ENCODE measurements at places on chromosomes 12 and 14.

- DNase-seq, result no peak
These were observed 8.4 kb downstream of the RNU4-2 start for GRCh38 chr12:120283318-120283717.

DNA sequence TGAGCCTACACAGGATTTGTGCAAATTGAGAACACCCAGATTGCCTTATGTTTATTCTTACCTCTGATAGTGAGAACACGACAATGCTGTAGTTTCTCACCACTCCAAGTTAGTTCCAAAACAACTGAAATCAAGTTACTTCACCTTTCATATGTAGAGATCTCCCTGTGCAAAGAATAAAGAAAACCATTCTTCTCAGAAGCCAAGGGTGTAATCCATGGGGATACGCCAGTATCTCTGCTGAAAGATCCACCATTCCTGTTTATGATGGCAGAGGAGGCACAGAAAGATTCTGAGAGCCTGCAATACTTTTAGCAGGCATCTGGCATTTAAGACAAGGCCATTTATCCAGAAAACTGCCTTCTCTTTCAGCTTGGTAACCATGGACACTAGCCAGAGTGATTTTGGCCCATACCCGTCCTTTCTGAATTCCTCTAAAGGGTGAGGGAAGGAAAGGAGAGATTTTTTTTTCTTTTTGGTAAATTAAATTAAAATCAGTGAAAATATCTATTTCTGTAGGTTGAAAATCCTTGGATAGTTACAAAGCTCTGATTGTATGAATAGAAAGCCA lies 355.4 kb upstream of the FAR2 start:
- no peak for DNase-seq

GRCh38 chr12:22577667-22578066 lies 33.3 kb upstream of the C2CD5 start:
- no peak for DNase-seq

DNA sequence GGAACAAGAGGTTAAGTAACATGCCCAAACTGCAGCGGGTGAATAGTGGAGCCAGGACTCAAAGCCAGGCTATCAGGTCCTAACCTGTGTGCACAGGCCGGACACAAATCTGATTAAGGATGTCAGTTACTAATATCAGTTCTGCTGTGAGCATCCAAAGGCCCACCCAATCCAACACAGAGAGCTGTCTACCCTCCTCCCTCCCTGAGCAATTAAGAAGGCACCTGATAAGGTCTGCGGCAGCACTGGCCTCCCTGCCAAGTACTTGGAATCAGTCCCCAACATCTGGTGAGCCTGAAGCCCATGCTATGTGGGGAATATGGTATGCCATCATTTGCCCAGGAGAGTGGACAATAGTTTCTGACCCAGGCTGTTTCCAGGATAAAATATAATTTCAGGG lies 3.9 kb downstream of the HEBP1 start:
- DNase-seq, result no peak

GRCh38 chr14:58912799-58913432 lies 275.2 kb downstream of the DACT1 start:
- no peak for DNase-seq

GRCh38 chr12:22334410-22335100 lies at the start of gene ST8SIA1:
ST8SIA1 (minus strand) TSS chr12:22334707; CDS start chr12:22334232, 475 bp downstream.
- DNase-seq, result no peak

DNA sequence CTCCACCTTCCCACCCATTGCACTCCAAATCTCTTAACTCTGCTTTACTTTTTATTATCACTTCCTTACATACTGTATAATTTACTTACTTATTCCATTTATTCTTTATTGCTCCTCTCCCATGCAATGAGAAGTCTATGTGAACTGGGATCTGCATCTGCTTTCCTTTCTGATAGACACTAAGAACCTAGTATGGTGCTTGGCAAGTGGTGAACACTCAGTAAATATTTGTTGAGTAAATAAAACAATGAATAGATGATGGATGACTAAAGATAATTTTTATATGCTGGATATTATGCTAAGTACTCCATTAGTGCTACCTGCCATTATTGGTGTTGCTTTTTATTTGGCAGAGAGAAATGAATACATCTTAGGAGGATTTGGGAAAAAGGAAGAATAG lies 151.0 kb downstream of the TPH2 start:
- DNase-seq, result no peak

- peak; percentile 12 for DNase-seq
These were observed 12.2 kb downstream of the RPS6KA5 start for GRCh38 chr14:91048265-91048664.

- no peak for DNase-seq
These were observed 24.4 kb downstream of the DHRS2 start for GRCh38 chr14:23660290-23661226.

DNA sequence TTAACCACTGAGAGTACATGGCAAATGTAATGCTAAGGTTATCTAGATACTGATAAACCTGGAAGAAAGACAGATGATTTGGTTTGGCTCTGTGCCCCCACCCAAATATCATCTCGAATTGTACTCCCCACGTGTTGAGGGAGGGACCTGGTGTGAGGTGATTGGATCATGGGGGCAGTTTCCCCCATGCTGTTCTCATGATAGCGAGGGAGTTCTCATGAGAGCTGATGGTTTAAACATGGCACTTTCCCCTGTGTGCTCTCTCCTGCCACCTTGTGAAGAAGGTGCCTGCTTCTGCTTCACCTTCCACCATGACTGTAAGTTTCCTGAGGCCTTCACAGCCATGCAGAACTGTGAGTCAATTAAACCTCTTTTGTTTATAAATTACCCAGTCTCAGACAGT lies 14.2 kb downstream of the NOXRED1 start:
- DNase-seq, result peak; percentile 5

DNA sequence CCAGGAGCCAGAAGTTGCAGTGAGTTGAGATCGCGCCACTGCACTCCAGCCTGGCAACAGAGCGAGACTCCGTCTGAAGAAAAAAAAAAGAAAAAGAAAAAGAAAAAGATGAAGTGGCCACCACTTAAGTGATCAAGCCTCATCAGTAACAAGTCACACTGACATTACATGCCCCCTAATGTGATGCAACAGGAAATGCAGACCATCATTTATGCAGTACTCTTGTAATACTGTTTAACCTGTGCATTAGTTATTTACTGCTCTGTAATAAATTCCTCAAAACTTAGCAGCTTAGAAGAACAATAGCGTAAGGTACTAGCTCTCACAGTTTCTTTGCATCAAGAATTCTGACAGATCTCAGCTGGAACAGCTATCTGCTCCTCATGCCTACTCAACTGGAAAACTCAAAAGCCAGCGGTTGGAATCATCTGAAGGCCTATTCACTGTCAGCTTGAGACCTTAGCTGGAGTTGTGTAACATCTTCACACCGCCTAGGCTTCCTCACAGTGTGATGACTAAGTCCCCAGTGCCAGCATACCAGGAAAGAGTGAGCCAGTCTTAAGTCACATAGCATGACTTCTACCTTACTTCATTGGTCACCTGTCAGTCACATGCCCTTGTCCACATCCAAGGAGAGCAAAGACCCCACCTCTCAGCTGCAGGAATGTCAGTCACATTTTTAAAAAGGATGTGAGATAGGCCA lies 31.5 kb downstream of the EPS8 start:
- no peak for DNase-seq

DNA sequence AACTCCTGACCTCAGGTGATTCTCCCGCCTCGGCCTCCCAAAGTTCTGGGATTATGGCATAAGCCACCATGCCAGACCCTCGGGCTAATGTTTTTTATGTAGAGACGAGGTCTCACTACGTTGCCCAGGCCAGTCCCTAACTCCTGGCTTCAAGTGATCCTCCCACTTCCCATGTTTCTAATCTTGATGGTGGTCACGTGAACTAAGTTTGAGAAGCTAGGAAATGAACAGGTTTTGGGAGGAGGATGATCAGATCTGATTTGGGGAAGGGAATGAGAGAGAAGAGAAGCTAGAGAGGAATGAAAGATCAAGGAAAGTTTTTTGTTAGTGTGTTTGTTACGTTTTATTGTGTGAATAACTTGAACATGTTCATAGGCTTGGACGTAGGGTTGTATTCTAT lies 17.2 kb upstream of the SINHCAF start:
- no peak for DNase-seq

DNA sequence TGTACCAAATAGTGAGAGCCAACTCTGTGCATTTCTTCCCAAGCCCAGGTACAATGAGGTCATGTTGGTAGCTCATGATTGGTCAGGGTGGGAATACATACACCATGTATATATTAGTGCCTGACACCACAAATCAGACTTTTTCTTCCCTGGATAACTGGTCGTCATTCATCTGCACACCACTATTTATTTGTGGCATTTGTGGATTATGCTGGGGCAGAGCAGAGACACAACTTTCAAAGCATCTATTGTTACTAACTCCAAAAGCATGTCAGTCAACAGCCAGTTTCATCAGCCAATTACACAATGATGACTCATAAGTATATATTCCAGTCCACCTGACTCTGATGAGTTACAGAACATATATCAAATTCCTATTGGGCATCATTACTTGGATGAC lies 181.7 kb downstream of the ADAMTS20 start:
- no peak for DNase-seq

DNA sequence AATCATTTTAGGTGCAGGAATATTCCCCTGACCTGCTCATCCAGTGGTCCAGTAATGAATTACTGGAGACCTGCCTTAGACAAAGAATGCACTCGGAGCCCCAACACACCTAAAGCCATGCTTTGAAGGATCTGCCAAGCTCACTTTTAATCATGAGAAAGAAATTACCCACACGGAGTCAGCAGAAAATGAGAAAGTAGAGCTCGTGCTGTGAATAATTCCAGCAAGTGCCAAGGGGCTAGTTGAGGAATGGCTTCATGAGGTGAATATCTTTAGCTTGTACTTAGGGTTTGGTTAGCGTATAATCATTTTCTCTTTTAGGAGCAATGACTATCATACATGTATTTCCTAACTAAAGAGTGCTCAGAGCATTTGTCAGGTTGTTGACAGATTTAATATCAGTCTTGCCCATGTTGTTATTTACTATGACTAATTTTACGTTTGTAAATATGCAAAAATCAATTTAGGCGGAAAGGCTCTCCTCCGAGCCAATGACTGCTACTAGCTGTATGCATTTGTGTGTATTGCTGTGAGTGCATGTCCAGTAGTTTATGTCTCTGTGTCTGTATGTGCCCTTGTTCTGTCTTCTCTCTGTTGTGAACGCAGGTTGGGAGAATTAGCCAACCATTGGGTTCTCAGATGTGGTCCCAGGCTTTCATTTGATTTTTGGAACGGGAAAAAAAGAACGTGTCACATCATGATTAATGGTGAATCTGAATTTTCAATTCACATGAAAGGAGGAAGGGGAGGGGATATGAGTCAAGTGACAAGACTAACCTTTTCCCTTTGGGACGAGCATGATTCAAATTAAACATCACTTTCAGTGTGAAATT lies 98.4 kb downstream of the RMST start:
- DNase-seq, result no peak

DNA sequence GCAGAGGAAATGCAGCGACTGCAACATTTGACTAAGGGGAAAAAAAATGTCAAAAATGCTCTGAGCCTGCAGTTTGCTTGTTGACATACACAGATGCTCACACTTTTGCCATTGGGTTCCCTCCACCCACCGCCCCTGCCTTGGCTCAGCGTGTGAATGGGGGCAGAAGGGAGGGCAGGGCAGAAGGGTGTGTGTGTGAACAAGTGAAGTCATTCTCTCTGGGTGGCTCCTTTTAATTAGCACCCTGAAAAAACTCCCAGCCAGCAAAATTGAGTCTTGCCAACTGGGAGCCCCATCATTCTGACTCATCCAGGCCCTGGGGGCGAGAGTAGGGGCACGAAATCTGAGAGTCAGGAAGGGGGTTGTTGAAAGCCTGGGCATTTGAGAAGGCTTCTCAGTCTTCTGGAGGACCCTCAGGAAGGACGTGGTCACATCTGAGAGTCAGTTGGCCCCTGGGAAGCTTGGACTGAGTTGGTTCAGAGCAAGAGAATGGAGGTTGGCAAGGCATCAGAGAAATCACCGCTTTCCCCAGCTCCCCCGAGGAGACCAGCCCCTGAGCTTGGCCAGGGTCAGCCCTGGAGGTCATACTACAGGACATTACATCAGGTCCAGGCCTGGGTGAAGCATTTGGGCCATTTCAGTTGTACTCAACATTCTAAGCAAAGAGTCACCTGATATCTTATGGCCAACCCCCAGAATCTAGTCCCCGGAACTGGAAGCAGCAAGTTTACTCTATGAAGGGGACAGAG lies 22.7 kb upstream of the KRT78 start:
- no peak for DNase-seq

GRCh38 chr14:67440513-67440912 lies 28.5 kb upstream of the PLEK2 start:
- DNase-seq, result no peak

DNA sequence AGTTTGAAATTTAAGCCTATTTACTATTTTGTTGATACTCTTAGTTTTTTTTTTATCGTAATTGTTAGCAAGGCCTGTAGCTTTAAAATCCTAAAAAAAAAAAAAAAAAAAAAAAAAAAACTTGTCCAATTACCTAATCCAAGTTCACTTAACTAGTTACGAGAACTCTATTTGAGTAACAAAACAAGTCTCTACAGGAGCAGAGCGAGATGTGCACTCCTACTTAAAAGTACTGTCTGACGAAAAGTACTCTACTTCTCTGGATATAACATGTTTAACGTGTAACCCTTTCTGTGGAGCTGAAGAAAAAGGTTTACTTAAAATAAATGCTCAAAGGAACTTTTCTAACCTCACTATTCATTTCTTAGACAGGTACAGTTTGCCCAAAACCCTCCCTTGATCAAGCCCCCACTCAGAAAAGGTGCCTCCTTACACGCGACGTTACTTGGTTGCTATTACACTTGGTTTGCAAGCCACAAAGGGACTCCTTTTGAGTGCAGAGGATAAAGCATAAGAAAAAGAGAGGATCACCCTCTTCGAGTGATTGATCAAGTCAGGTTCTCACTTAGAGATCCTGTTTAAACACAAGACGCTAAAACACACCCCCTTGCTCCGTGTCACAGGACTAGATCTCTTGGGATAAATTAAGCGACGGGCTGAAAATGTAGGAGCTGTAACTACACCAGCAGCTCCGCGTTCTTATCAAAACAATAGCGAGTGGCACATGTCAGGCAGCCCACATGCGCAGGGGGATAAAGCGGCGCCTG lies 2.2 kb downstream of the BAZ1A start:
- no peak for DNase-seq

DNA sequence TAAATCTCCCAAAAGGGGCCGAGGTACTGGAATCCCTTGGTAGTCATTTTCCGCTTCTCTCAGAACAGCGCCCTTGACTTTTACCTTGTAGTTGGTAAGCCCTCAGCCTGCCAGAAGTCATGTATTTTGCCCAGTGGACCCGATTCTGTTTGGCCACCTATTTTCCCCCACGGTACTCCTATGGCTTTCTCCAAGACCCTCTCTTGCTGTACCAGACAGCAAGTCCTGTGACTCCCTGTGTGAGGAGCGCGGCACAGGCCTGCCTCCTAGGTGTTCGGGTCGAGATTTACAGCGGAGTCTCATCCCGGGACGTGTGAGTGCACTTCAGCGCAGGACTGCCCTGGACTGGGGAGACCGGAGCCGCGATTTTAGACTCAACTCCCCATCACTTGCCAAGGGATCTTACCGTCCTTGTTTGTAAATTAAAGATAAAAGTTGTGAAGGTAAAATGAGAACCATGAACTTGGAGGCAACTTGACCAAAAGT lies 1.1 kb upstream of the MBD6 start:
- no peak for DNase-seq

GRCh38 chr14:95667249-95667693 lies 19.0 kb upstream of the TCL1B start:
- DNase-seq, result peak; percentile 62

- DNase-seq, result no peak
These were observed 63.3 kb downstream of the ACSS3 start for GRCh38 chr12:81141217-81141616.

- no peak for DNase-seq
These were observed 78.5 kb downstream of the MAP1LC3B2 start for GRCh38 chr12:116637589-116638150.

All from naive B cell (primary cell).